ENCODE measurements at places on chromosomes 16 and 17. TPM values are rescaled to one million over a fixed set of nuclear protein-coding genes. Genes with fewer than 3 reads are reported as not detected.

OTOP2 gene
- total RNA-seq = not detected

KARS1 gene
- total RNA-seq = 97.0 TPM

TP53 gene
- 32.2 TPM for total RNA-seq

GPR139 gene
- not detected for total RNA-seq

USP43 gene
- not detected for total RNA-seq

KRT16 gene
- 1.3 TPM for total RNA-seq

RHBDL3 gene
- not detected for total RNA-seq

KRTAP17-1 gene
- total RNA-seq = not detected

CCDC40 gene
- 1.9 TPM for total RNA-seq

SMIM5 gene
- total RNA-seq = not detected

CFAP97D1 gene
- not detected for total RNA-seq

ARL4D gene
- 22.0 TPM for total RNA-seq

SBK1 gene
- total RNA-seq = 0.03 TPM

PITPNM3 gene
- total RNA-seq = 2.4 TPM

ANKRD40CL gene
- not detected for total RNA-seq

RND2 gene
- total RNA-seq = 0.20 TPM
